Left renal pelvis (tissue), 4 donors: ENCODE measurements at places on chromosomes 1 and 21. TPM values are rescaled to one million over a fixed set of nuclear protein-coding genes. Genes with fewer than 3 reads are reported as not detected.

Gene OR2G6
- polyA plus RNA-seq: not detected

- DNase-seq: no peak
Observed at GRCh38 chr1:45677751-45678245, 8.5 kb downstream of the GPBP1L1 start.

Gene TMEM269
- polyA plus RNA-seq: 0.95 TPM

DNA sequence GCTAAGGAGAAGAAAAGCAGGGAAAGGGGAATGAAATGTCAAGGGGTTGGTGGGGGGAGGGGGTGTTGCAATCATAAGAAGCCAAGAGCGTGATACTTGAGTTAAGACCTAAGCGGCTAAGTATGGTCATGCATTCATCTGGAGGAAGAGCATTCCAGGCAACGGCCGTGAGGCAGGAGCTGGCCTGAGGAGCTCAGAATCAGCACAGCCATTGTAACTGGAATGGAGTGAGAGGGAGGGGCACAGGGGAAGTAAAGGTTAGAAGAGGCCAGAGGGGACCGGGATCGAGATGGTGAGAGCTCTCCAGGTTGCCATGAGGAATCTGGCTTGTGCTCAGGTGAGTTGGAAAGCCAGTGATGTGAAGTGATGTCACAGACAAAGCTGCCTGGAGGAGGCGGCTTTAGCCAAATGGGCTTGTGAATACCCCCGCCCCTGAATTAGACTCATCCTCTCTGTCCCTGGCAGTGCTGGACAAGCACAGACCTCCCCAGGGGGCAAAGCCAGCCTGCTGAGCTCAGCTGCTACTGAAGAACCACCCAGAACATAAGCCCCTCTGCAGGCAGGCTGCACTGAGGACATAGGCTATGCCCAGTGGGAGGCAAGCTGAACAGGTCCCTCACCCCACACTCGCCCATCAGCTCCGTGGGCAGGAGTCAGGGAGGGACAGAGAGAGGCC, 61.1 kb upstream of the LAPTM5 start:
- no peak for DNase-seq

Gene CD58
- 11.1 TPM for polyA plus RNA-seq

Gene NR1I3
- polyA plus RNA-seq: 2.6 TPM

DNA sequence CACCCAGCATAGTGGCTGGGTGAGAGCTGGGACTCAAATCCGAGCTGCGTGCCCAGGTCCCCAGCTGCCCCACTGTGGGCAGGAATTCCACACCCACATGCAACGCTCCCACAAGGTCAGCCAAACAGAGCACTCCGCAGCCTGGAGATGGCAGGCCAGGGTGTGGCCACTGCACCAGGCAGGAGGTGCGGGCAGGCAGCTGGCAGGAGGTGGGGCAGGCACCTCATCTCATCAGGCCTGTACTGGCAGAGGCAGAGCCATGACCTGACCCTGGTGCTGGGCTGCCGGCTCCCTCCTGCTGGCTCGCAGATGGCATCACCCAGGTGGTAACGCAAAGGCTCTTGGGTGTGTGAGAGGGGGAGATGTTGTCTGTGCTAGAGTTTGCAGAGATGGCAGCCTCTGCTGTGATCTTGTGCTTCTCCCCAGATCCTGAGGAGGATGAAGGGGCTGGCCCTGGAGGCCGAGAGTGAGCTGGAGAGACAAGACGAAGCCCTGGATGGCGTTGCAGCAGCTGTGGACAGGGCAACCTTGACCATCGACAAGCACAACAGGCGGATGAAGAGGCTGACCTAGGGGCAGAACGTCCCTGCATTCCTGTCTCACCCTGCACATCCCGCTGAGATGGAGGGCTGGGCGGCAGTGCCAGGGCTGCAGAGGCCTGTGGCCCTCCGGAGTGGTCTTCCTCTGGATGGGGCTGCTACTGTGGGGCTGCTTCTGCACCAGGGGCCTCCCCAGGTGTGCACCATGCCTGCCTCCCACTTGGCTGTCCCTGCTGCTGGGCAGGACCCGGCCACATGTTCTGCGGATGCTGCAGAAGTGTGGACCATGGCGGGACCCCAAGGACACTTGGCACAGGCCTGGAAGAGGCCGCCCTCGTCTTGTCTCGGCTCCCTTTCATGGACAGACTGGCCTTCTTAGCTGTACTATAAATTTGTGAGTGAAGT, 35.1 kb upstream of the PRSS38 start:
- DNase-seq: no peak

DNA sequence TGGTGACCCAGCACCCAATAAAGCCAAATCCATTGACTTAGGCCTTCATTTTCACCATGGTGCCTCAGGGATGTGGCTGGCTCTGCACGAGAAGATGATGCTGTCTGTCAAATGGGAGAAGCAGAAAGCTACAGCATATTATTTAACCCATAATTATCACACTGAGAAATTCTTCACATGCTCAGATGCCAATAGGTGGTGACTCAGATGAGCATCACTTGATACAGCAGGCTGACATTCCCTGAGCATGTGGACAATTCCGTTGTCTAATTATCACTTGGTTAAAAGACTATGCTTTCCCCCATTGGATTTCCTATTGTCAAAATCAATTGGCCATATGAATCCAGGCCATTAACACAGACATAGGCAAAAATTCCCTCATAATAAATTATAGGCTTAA, 44.0 kb upstream of the HSD3B1 start:
- DNase-seq: no peak

Gene UTP25
- polyA plus RNA-seq: 11.1 TPM

DNA sequence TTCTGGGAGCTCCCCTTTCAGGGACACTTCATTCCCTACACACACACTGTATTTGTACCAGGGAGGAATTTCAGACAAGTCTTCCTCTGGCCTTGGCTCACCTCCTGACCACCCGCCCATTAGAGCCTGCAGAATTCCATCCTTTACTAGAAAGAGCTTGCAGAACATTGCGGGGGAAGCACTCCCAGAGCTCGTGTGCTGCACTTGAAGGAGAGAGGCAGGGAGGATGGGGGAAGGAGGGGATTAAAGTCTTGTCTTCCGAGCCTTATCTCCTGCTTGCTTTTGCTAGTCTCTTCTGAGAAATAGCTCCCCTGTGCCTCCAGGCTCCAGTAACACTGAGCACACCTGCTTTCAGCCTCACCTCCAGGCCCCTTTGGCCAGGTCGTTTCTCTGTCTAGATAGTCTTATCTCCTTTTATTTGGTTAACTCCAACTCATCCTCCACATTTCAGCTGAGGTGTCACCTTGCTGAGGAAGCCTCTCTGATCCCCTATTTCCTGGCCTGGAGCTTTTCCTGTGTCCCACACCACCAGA, 62.0 kb downstream of the PCNX2 start:
- DNase-seq: no peak

GRCh38 chr1:196873385-196873784, 14.5 kb upstream of the CFHR4 start:
- DNase-seq: no peak

DNA sequence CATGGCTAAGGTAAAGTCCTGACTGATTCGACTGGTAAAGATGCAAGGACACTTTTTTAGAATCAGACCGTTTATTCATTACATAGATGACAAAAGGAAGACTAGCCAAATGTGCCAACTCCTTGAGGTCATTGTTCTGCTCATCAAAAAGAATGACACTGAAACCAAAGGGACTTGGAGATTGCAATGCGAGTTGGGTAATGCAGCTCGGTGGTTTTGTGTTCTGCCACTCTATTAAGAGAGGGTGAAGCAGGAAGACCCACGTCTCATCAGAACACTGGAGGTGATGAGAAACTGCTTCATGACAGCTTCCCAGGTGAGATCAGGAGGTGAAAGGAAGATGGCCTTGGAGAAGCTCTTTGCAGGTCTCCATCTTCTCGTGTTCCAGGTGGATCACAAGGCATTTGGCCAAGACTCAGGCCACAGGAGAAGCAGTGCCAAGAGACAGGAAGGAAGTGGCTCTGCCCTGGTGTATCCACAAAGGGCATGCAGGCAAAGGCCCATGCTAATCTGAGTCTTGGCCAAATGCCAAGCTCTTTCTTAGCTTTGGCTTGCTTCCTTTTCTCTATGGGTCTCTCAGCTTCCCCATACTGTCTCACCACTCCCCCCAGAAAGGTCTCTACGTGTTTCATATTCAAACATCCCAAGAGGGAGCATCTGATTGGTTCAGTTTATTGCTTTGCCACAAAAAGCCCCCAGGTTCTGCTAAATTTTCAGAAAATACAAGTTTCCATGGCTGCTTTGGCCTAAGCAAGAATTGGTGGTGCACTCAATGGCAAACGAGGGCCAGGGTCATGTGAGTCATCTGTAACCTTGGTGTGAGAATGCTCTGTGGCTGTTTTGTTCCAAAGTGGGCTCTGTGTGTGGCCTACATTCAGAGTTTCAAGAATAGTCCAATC, 5.7 kb upstream of the CCT8 start:
- no peak for DNase-seq
